Kidney (tissue), 22 donors: ENCODE measurements at places on chromosomes 5 and 9. TPM values are rescaled to one million over a fixed set of nuclear protein-coding genes. Genes with fewer than 3 reads are reported as not detected.

- DNase-seq = peak; percentile 21
Observed at GRCh38 chr5:157459715-157460599, at the start of gene NIPAL4. TSS of gene NIPAL4 (plus strand) at chr5:157460213. CDS start at chr5:157460321, 108 bp downstream.

- no peak for DNase-seq
Observed at GRCh38 chr5:18023275-18023674, 389.0 kb downstream of the TAF11L14 start.

GRCh38 chr9:111926421-111926875 lies 29.8 kb downstream of the UGCG start:
- no peak for DNase-seq

DNA sequence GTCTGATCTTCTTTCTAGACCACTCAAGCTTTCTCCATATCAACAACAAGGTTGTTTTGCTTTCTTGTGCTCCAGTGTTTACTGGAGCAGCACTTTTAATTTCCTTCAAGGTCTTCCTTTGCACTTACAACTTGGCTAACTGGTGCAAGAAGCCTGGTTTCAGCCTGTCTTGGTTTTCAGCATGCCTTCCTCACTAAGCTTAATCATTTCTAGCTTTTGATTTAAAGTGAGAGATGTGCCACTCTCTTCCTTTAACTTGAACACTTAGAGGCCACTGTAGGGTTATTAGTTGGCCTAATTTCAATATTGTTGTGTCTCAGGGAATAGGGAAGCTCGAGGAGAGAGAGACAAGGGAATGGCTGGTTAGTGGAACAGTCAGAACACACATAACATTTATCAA lies 13.4 kb downstream of the AK3 start:
- no peak for DNase-seq

DNA sequence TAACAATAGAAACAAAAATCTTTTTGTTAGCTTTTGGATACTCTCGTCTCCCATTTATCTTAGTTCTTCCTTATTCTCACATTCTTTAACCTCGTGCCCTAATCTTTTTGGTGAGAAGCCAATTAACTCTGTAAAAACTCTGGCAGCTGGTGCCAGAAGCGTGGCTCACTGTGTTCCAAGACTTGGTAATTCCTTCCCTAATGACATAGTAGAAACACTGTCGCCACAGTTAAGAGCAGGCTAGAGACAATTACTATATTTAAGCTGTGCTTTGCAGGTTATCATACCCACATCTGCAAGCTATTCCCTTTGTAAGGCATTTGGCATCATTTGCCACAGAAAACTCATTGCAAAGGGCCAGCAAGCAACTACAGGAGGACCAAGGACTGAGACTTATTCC lies 160.9 kb upstream of the PIK3R1 start:
- no peak for DNase-seq

GRCh38 chr9:35827486-35827885 lies 1.0 kb downstream of the FAM221B start:
- DNase-seq = no peak

DNA sequence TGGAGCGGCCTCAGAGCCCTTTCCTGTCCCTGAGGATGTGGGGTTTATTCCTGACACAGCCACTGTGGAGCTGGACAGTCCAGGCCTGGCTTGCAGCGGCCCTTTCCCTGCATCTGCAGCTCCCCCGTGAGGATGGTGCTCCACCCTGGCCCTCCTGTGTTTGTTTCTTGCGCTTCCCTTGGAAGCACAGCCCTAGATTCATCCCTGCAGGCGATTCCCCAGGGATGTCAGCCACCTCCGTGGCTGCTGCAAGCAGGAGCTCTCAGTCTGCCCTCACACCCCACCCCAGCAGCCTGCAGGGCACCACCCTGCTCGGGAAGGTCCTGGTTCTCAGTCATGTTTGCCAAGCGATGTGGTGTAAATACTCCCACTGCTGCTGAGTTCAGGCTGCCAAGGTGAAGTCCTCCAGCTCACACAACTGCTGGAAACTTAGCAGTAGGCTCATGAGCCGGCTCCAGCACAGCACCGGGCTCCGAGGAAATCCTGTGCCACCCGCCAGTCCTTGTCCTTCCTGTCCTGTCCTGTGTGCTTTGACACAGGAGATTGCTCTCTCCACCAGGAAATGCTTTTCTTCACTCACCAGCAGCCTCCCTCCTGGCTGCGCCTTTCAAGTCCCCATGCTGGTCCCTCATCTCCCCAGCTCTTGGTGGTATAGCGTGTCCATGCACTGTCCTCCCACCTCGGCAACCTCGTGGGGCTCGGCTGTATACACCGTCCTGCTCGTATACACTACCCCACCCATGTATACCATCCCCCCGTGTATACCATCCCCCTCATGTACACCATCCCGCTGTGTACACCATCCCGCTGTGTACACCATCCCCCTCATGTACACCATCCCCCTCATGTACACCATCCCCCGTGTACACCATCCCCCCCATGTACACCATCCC lies 16.2 kb downstream of the ROPN1L start:
- DNase-seq = no peak

DNA sequence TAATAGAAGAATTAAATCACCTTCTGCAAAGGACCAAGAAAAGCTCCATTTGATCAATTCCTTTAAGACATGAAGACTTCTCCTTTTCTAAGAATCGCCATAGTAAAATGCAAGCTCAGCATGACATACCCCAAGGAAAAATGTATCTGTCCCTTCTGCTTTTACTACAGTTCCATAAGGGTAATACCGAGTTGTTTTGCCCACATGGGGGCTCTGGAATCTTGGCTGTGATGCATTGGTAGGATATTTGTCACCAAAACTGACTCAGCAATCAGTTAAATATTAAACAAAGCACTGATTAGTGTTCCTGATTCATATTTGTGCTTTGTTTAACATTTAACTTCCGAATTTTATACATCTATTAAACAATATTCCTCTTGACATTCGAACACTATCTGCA lies 24.3 kb upstream of the KCNIP1 start:
- DNase-seq = no peak

- DNase-seq = peak; percentile 87
Observed at GRCh38 chr5:109690242-109690974, 681 bp downstream of the MAN2A1 start.

- no peak for DNase-seq
Observed at GRCh38 chr5:125049721-125050702, 303.6 kb upstream of the ZNF608 start.

DNA sequence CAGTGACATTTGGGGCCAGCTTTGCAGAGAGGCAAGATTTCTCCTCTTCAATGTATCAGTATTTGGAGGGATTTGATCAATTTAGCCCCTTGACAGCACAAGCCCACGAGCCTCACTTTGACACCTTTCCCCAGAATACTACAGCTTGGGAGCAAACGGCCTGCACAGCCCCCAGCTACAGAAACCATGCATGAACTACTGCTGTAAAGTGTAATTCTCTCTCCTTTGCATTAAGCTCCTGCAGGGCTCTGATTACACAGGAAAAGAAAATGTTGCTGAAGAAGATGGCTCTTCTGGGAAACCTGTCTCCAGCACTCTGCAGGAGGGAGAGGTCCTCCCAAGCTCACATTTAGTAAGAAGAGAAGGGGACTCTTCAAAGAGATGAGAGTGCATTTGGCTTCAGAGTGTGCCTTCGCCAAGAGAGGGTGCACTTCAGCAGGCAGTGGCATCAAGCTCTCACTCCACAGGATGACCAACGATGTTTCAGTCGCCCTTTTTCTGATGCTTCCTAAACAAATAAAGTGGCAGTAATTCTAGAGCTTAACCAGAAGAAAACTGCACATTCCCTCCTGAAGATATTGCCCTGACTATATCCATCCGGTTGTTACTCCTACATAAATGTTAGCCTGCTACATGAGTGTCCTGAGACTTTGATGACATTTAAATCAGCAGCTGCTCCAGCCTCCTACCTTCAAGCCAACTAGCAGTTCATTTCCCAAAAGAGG lies 272.2 kb downstream of the AUH start:
- DNase-seq = no peak

- DNase-seq = no peak
Observed at GRCh38 chr5:116448870-116449427, 125.7 kb downstream of the SEMA6A start.

GRCh38 chr9:75451045-75451444 lies 362.7 kb downstream of the OSTF1 start:
- no peak for DNase-seq

- DNase-seq = no peak
Observed at GRCh38 chr5:119011186-119011585, 22.8 kb upstream of the DTWD2 start.

GRCh38 chr5:90645024-90645610 lies 86.5 kb downstream of the ADGRV1 start:
- DNase-seq = peak; percentile 26

GRCh38 chr5:52808316-52808901 lies 20.7 kb downstream of the ITGA1 start:
- DNase-seq = no peak

- DNase-seq = no peak
Observed at GRCh38 chr9:120668399-120668798, 45.9 kb downstream of the MEGF9 start.

- no peak for DNase-seq
Observed at GRCh38 chr9:127654619-127655018, 42.5 kb downstream of the STXBP1 start.

GRCh38 chr5:123549256-123549904 lies 37.4 kb downstream of the CSNK1G3 start:
- no peak for DNase-seq

- DNase-seq = peak; percentile 28
Observed at GRCh38 chr5:72210888-72211678, 103.8 kb downstream of the MAP1B start.

GRCh38 chr9:127087411-127087810 lies 35.0 kb downstream of the ANGPTL2 start:
- no peak for DNase-seq

GRCh38 chr9:122374885-122375420 lies 4.1 kb downstream of the PTGS1 start:
- DNase-seq = peak; percentile 70

- DNase-seq = peak; percentile 6
Observed at GRCh38 chr9:123999661-124000060, 11.9 kb upstream of the LHX2 start.

Gene STPG3
- not detected for polyA plus RNA-seq

Gene SPATA9
- 1.1 TPM for polyA plus RNA-seq

Gene KCNV2
- polyA plus RNA-seq = not detected

Gene HSPB3
- not detected for polyA plus RNA-seq

Gene ARHGEF37
- 6.9 TPM for polyA plus RNA-seq

Gene TAF11L5
- not detected for polyA plus RNA-seq

Gene FKBP15
- polyA plus RNA-seq = 11.0 TPM

Gene F12
- polyA plus RNA-seq = 3.1 TPM

Gene MAPK9
- 17.3 TPM for polyA plus RNA-seq
